ENCODE measurements at places on chromosomes 11 and 22.

- no peak for DNase-seq
These were observed 48.5 kb upstream of the A4GALT start for GRCh38 chr22:42769238-42769573.

DNA sequence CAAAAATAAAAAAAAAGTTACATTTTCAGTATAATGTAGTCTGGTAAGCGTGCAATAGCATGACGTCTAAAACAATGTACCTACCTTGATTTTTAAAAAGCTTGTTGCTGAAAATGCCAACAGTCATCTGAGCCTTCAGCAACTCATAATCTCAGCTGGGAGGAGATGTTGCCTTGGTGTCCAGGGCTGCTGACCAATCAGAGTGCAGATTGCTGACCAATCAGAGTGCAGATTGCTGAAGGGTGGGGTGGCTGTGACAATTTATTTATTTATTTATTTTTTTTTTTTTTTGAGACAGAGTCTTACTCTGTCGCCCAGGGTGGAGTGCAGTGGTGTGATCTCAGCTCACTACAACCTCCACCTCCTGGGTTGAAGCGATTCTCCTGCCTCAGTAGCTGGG is 17.8 kb downstream of the ZBED4 start:
- no peak for DNase-seq

DNA sequence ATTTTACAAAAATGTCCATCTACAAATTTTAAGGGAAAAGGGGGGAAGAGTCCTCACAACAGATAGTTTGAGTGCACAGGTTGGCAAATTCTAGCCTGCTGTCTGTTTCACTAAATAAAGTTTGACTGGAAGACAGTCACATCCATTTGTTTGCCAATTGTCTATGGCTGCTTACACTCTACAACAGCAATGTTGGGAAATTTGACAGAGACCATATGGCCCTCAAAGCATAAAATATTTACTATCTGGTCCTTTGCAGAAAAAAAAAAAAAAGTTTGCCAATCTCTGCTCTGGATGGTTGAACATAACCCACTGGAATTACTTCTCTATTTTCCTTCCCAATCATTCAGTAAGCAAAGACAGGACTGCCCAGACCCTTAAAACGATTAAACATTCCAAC is 88.2 kb downstream of the FCHSD2 start:
- DNase-seq = no peak

DNA sequence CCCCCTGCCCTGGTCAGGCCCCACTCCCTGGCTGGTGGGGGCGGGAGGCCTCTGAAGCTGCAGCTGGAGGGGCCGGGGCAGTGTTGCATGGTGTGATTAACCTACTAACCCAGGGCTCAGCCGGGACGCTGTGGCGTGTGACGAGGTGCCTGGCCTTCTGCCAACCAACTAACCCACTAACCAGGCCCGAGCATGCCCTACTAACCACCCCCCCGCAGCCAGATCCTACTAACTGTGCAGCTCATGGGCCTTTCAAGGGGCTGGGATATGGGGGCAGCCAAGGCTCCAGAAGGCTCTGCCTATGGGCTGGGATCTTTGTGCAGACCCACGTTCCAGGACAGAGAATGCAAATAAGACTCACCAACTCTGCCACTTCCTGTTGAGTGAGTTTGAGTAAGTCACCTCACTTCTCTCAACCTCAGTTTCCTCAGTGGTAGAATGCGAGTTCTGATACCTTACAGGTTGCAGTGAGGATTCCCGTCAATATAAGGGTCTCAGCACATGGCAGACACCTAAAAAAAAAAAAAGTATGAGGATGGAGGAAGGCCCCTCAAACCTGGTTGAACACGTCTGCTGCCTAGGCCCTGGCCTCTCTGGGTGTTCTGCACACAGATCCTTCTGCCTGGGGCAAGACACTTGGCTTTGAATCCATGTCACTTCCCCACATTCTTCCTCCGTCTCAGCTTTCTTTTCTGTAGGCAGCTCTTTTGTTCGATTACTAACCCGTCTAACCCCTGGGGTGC is 14.1 kb downstream of the MIAT start:
- DNase-seq = no peak

DNA sequence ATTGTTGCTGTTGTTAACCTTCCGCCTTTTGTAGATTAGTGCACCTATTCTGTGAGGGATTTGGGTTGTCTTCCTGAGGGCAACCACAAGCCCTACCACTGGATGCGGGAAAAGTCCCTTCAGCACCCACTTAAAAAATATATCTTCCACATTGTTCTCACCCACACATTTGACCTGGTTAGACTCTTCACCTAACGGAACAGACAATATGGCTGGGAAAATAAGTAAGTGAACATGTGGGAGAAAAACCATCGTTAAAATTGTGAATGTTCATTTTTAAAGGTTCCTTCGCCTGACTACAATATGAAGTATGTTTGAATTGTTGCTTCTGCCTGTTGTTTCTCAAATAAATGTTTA is 72.0 kb upstream of the MPEG1 start:
- DNase-seq = no peak

DNA sequence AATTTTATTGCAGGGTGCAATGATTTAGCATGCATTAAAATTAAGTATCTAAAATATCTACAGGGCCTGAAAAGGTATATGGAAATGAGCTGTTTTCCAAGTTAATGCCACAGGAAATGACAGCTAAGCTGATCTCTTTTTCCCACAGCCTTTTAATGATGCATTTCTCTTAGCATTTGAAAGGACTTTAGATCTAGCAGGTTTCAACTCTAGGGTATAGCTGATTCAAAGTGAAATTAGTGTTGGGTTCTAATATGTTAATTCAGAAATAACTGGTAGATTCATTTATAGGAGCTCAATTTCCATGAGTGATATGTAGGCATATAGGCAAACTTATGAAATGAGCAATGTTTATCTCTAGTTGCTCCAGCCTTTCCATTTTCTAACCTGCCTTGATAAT is 274.2 kb downstream of the CASP12 start:
- no peak for DNase-seq

DNA sequence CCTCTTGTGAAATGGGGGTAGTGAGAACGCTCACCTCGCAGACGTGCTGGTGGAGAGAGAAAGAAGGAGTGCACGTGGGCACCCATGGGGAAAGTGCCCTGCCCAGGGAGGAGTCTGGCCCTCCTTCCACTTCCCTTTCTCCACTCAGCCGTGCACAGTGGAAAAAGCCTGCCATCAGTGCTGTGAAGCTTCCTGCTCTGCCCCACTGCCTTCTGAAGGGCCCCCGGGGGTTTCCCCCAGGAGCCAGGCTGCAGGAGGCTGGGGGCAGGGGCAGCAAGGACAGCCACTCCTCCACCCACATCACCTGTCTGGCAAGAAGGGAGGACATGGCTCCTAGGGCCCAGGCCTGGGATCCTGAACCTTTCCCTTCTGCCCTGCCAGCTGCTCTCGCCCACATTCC is 7.6 kb downstream of the TP53I11 start:
- DNase-seq = no peak

DNA sequence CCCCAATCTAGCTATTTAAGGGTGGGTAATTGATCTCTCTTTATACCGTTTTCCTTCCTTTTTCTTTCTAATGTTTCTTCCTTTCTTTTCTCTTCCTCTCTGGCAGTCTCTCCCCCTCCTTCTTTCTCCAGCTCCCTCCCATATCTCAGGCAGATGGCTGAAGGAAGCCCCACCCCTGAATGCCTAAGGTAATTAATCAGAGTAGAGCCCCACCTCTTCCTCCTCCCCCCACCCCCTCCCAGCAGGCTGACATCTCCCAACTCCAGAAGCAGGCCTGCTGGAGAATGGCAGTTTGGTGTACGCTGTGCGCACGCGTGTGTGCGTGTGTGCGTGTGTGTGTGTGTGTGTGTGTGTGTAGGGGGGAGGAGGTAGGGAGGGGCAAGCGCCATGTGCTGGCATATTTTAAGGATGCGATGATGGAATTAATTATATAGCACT is 122.6 kb downstream of the APOL5 start:
- peak; percentile 54 for DNase-seq

- DNase-seq = no peak
These were observed 905.6 kb downstream of the DLG2 start for GRCh38 chr11:84721561-84721961.

DNA sequence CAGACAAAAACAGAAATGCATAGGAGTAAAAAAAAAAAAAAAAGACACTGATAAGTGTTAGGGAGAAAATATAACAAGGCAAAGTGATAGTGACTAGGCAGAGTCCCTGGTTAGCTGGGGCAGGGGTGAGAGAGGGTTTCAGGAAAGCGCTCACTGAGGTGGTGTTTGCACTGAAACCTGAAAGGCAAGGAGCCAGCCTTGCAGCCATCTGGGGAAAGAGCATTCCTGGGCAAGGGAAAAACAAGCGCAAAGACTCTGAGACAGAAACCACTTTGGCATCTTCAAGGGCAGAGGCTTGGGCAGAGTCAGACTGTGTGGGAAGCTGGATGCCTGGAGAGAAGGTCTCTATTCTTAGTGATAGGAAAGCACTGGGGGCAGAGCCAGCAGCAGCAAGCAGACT is 14.5 kb downstream of the CLMP start:
- no peak for DNase-seq

- no peak for DNase-seq
These were observed 23.8 kb downstream of the NPTXR start for GRCh38 chr22:38820020-38820419.

GRCh38 chr11:111937844-111938243 is 701 bp downstream of the DIXDC1 start:
- DNase-seq = no peak

DNA sequence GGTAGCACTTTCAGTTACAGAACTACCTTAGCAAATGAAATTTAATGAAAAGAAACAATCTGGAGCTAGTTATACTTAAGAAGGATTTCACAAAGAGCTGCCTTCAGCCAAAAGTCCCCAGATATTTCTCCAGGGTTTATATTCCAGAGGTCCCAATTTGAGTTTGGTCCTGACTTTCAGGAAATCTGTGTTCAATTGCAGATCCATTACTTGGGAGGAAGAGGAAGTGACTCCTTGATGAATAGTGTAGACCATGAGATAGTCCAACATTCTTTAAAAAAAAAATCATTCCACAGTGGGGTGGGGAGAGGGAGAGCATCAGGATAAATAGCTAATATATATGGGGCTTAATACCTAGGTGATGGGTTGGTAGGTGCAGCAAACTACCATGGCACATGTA is 117.6 kb upstream of the ARHGAP20 start:
- no peak for DNase-seq

GRCh38 chr11:94784884-94785283 is 16.7 kb downstream of the AMOTL1 start:
- no peak for DNase-seq

GRCh38 chr11:78525720-78526119 is 48.9 kb downstream of the NARS2 start:
- no peak for DNase-seq

DNA sequence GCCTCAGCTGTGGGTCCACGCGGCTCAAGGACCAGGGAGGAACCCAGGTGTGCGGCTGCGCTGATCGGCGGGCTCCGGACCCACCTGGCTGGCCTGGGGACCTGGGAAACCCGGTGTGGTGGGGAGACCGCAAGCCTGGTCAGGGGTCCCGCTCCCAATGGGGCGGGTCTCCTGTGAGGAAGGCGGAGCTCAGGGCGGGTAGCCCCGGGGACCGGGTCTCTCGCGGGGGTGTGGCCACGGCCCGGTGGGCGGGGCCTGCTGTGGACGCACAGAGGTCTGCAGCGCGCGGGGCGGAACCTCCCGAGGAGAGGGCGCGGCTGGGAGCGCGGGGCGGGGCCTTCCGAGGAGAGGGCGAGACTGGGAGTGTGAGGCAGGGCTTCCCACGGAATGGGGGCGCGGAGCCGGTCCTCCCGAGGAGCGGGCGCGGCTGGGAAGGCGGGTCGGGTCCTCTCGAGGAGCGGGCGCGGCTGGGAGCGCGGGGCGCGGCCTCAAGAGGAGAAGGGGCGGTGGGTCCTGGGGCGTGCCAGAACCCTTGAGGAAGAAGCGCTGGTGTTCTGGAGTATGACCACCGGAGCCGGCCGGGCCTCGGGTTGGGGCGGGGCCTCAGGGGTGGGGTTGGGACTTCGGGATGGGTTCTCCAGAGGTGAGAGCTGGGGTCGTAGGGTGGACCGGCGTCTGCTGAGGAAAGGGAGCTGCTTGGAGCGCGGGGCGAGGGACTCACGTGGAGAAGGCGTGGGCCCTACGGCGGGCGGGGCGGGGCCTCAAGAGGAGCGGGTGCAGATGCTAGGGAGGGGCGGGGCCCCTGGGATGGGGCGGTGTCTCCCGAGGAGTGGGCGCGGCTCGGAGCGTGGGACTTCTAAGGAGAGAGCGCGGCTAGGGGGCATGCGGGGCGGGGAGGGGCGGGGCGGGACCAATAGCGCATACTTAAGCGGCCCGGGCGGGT is 20.8 kb downstream of the DGCR6L start:
- DNase-seq = no peak

GRCh38 chr11:104352036-104352435 is 188.1 kb upstream of the PDGFD start:
- no peak for DNase-seq

DNA sequence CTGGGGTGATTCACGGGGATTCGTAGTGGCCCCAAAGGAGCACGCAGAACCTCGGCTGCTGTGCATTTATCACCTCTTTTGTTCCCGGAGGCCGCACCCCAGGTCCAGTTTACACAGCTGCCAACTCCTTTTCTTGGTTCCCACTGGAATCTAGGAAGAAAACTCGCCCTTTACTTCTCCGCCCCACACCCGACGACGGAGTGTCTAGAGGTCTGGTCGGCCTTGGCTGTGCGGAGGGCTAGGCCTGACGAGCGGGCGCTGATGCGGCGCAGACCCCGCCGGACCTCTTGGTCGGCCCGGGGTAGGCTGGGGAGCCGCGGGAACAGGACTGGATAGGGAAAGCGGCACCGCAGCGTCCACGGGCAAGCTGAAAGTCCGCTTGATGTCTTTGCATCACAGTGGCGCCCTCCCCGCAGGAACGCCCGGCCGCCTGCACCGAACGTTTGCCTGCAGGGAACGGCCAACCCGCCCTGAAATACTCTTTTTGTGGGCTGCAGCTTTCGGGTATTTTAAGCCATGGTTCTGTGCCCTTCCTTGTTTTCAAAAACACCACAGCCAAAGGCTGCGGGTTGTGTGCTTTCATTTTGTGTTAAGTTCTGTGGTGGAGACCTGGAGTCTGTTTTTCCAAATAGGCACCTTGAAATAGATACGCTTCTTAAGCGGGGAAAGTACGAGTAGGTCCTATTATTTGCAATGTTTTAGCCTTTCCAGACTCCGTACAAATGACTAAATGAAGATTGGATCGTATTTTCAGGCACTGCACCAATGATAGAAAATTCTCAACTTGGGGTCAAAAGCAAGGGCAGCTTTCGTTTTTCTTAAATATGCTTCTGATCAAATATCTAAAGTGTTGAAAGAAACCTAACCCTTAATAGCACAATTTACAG is 829 bp upstream of the ZBED5 start:
- DNase-seq = no peak

DNA sequence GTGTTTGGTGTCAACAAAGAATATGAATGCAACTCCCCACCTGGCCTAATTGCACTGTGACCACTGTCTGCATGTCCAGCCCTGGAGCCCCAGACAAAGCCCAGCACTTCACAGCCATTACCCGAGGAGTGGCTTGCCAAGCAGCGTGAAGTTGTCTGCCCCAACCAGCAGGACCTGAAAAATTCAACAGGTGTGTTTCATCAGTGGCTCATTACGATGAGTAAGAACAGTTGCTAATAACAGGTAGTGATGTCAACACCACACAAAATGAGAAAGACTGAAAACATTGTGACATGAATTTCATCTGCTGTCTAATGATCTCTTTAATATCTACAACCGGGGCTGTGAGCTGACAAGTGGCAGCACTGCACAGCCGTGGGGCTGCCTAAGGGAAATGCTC is 10.3 kb downstream of the MRPL21 start:
- no peak for DNase-seq
